Activated CD4-positive, alpha-beta T cell treated with anti-CD3 and anti-CD28 coated beads, Interleukin-2, amount 10 ng/mL, durations not matched to agents 7 days and 5 days (primary cell): ENCODE measurements at places on chromosomes 12 and 14. TPM values are rescaled to one million over a fixed set of nuclear protein-coding genes. Genes with fewer than 3 reads are reported as not detected.

DNA sequence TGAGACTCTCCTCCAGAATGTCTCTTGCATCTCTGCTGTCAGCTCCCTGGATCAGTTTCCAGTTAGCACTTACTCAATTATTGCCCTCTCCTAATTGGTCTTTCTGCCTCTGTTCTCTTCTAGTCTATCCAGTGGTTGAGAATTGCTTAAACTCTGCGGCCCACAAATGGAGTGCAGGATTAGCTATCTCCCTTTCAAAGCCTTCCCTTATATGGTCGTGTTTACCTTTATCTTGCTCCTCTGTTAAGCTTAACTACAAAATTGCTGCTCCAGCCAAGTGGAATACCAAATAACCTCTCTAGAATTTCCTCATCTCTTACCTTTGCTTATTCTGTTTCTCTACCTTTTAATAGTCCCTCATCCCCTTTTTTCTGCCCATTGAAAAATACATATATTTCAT is 132.7 kb downstream of the NRXN3 start:
- no peak for DNase-seq

- no peak for DNase-seq
Measured at GRCh38 chr14:104680806-104681688, 8.4 kb upstream of the INF2 start.

GRCh38 chr14:103057372-103058163 is at the start of gene CDC42BPB:
TSS of gene CDC42BPB (minus strand) at chr14:103057549. CDS start at chr14:103057173, 376 bp downstream.
- peak; percentile 31 for DNase-seq

NRIP2 gene
- not detected for total RNA-seq

FERMT2 gene
- 0.40 TPM for total RNA-seq

DNA sequence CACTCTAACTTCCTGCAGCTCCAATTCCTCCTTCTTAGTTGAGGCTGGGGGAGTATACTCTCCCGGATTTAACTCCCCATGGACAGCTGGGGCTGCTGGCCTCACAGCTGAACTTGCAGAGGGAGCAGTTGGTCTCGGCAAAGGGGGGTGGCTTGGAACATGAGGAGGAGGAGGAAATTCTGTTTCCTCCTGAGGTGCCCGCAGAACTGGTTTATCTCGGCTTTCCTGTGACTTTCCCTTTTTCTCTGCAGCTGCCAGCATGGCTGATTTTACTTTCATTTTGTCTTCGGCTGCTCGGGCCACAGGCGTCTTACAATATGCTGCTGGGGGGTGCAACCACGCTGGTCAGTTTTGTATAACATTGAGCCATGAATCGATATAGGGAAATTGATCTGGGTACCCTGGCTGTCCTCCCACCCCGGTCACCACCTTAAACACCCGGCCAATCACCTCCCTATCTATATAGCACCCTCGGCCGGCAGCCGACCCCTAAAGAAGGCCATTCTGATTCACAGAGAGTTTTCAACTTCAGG is 1317.6 kb downstream of the TMEM121 start:
- peak; percentile 47 for DNase-seq

SLCO1C1 gene
- not detected for total RNA-seq

DNA sequence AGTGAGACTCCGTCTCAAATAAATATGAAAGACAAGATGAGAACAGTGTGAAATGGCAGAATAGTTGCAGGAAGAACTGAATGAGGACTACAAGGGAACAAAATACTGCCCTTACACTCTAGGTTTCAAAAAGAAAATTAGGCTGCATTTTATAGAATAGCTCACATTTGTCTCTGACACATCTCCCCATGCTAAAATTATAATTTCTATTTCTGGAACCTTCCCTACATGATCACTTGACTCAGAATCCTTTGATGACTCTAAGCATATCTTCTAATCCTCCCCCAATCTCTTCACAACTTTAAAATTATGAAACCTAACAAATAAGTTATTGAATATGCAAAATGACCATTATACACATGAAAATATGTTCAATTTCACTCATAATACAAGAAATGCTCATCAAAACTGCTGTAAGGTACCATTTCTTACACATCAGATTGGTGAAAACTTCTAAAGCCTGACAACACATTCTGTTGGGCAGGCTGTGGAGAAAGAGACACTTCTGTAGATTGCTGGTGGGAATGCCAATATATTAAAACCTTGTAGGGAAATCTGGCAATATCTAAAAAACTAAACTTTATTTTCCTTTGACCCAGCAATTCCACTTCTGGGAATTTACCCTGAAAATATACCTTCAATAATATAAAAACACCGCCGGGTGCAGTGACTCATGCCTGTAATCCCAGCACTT is 4.3 kb upstream of the HIGD1C start:
- DNase-seq, result no peak

DNA sequence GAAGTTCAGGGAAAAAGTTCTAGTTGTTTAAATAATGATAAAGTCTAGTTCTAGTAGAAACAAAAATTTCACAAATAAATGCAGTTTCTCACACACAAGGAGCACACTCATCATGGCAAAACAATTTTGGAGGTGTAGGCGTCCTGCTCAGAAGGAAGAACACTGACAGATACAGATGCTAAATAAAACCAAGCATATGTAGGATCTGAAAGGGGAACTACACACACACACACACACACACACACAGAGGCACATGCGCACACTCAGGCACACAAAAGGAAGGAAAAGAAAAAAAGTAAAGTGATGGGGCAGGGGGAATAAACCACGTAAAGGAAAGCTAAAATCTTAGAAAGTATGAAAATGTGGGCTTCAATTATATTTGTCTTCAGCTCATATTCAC is 117.7 kb downstream of the SOX5 start:
- no peak for DNase-seq

- no peak for DNase-seq
Measured at GRCh38 chr12:40692765-40693206, 547 bp downstream of the CNTN1 start.

DNA sequence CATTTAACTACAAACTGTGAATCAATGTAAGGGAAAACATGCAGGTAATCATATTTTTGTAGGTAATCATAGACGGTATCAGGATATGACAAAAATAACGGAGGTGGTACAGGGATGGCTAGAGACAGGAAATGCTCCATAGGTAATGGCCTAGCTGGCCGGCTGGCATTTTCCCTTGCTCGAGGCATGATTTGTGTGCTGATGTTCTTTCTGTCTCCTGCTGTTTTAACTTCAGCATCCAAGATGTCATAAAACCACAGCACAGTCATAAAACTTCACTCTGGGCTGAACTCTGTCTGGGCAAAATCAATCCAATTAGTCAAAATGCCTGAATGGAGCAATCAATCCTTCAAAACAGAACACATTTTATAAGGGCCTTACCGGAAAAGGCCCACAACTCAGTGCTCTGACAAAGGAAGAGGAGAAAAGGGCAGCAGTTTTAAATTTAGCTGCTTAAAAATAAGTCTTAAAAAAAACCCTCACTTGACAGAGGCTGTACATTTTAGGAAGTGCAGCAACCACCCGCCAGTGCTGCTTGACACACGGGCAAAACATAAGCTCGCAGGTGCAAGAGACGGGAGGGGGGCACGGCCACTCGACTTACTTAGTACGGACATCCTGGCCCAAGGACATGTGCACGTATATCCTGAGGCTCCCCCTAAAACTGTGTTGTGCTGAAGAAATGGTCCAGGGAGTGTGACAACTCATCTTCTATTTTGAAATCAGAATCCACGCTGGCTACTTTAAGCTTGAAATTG is 40.5 kb upstream of the GPR68 start:
- DNase-seq, result no peak

DNA sequence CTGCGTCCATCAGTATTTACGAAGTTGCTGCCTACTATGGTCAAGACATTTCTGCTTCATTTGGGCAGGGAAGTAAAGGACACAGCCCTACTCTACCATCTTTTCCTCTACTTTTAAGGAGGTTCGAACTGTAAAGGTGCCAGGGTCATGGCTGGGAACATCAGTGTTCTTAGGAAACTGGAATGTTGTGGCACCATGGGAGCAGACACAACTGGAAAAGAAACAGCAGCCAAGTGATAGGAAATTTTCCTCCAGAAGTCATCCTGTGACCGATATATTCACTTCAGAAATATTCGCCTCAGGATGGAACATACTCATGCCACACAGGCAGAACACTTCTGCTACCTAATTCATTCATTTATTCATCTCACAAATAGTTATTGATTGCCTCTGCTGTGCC is 104.4 kb downstream of the ETV6 start:
- no peak for DNase-seq

TAS2R14 gene
- total RNA-seq, result 2.9 TPM

JPH4 gene
- not detected for total RNA-seq
